ENCODE measurements at places on chromosomes 1 and 21. TPM values are rescaled to one million over a fixed set of nuclear protein-coding genes. Genes with fewer than 3 reads are reported as not detected.
A peak's percentile ranks its signal among the peaks of the same experiment; 100 is the strongest.

Gene GLIS1
- not detected for total RNA-seq

- no peaks in the 10 kb centered on the region for H3K4me1 ChIP-seq
- no peak overlapping the region for H3K27ac ChIP-seq
- DNase-seq, result no peak
These were observed 3.1 kb downstream of the KCNK1 start for GRCh38 chr1:233617025-233617424.

Gene SNIP1
- total RNA-seq, result 14.4 TPM

GRCh38 chr1:44489481-44489880 is 84.4 kb downstream of the RNF220 start:
- no peak overlapping the region for H3K4me3 ChIP-seq
- no peaks in the 10 kb centered on the region for H3K27me3 ChIP-seq
- DNase-seq, result no peak
- H3K4me1 ChIP-seq, result peaks cover 22% of the 10 kb centered on the region
- H3K36me3 ChIP-seq, result no peaks in the 10 kb centered on the region

DNA sequence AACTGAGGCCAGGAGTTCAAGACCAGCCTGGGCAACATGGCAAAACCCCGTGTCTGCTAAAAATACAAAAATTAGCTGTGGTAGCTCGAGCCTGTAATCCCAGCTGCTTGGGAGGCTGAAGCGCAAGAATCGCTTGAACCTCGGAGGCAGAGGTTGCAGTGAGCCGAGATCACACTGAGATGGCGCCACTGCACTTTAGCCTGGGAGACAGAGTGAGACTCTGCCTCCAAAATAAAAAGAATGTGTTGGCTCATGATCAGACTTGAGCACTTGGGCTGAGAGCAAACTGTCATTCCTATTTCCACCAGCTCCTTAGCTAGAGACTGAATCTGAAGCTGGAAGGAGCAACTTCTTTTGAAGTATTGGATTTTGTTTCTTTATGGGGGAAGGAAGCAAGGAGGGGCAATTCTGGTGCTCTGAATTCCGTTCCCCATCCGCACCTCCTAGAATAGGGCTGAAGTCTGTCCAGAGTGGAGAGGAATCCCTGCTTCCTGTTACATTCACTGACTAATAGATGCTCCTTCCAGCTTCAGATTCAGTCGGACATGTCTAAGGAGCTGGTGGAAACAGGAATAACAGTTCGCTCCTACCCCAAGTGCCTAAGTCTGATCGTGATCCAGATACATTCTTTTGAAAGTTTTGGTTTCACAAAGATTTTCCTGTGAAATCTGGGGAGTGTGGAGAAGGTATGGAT is 3.8 kb downstream of the ZNF672 start:
- peak overlapping the region; percentile 65 for H3K27ac ChIP-seq
- H3K36me3 ChIP-seq, result peaks cover 25% of the 10 kb centered on the region
- DNase-seq, result no peak
- H3K4me1 ChIP-seq, result peaks cover 25% of the 10 kb centered on the region
- H3K27me3 ChIP-seq, result no peaks in the 10 kb centered on the region

Gene WNT3A
- total RNA-seq, result not detected

Gene GJA9
- total RNA-seq, result not detected

DNA sequence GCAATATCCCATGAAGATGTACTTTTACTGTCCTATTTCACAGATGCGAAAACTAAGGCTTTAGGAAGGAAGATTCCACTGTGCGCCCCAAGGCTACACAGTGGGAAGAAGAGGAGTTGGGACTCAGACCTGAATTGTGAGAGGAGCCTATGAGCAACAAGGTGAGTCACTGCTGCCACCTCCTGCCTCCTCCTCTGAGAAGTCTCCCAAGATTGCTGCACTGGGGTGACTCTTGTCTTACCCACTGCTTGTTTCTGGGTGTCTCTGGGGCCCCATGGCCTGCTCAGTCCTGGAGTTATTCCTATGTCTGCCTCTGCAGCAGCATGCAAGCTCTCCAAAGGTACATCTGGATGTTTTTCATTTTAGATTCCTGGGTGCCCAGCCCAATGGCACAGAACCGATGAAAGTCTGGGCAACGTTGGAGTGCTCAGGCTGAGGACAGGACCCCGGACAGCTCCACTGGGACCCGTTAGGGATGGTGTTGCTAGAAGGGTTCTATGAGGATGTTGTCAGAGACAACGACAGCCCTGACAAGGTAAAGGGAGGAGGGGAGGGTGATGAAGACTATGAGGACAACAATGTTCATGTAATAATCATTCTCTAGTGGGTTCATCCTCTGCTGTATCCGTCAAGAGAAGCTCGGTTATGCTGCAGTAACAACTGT is 11.0 kb upstream of the C1QA start:
- peaks cover 3% of the 10 kb centered on the region for H3K27me3 ChIP-seq
- H3K36me3 ChIP-seq, result no peaks in the 10 kb centered on the region
- no peak for DNase-seq
- H3K4me3 ChIP-seq, result no peak overlapping the region

DNA sequence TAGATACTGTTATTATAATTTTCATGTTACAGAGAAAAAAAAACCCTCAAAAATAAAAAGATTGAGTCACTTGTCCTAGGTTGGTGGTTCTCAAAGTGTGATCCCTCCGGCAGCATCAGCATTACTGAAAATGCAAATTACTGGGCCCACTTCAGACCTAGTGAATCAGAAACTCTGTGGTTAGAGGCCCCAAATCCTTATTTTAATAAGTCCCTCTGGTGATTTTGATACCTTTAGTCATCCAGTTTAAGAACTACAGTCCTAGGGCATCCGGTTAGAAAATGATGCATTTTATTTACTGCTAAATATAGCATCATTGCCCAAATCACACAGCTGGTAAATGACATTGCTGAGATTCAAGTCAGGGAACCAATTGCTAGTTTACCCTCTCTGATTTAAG is 203.7 kb upstream of the RUNX1 start:
- no peak overlapping the region for H3K4me3 ChIP-seq
- no peak for DNase-seq
- H3K36me3 ChIP-seq, result no peaks in the 10 kb centered on the region
- peaks cover 14% of the 10 kb centered on the region for H3K4me1 ChIP-seq
- no peaks in the 10 kb centered on the region for H3K27me3 ChIP-seq
- H3K27ac ChIP-seq, result no peak overlapping the region

- no peak overlapping the region for H3K27ac ChIP-seq
- H3K36me3 ChIP-seq, result peaks cover 23% of the 10 kb centered on the region
- peaks cover 5% of the 10 kb centered on the region for H3K4me1 ChIP-seq
These were observed 13.0 kb downstream of the TM2D1 start for GRCh38 chr1:61711969-61712368.

Gene MYBPH
- not detected for total RNA-seq

Gene DCST1
- total RNA-seq, result not detected

DNA sequence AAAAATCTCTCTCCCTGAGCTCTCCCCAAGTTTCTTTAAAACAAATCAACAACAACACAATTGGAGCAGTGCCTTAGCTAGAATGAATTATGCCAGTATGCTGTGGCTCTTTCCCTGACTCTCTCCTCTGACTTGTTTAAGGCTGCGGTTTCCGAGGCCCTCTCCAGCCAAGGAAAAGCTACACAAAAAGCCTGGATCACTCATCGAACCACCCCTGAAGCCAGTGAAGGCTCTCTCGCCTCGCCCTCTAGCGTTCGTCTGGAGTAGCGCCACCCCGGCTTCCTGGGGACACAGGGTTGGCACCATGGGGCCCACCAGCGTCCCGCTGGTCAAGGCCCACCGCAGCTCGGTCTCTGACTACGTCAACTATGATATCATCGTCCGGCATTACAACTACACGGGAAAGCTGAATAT is 1.9 kb downstream of the S1PR1 start:
- H3K4me1 ChIP-seq, result peaks cover 12% of the 10 kb centered on the region
- no peaks in the 10 kb centered on the region for H3K27me3 ChIP-seq
- H3K36me3 ChIP-seq, result peaks cover 7% of the 10 kb centered on the region
- peak; percentile 52 for DNase-seq
- H3K4me3 ChIP-seq, result peak overlapping the region; percentile 82
- H3K27ac ChIP-seq, result no peak overlapping the region

DNA sequence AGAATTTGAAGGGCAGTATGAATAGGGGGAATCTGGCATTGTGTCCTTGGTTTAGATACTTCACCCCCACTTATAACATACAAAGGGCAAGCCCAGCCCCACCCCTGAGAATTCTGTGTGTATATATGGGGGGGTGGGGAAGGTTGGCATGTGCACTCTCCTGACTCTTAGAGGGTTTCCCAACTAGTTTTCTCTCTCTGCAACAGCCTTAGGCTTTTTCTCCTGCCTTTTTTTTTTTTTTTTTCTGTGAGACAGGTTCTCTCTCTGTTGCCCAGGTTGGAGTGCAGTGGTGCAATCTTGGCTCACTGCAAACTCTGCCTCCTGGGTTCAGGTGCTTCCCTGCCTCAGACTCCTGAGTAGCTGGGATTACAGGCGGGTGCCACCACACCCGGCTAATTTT is 2.9 kb upstream of the ZBED6 start:
- H3K36me3 ChIP-seq, result peaks cover 4% of the 10 kb centered on the region
- no peak for DNase-seq
- H3K4me1 ChIP-seq, result peaks cover 7% of the 10 kb centered on the region
- H3K4me3 ChIP-seq, result no peak overlapping the region
- H3K27me3 ChIP-seq, result no peaks in the 10 kb centered on the region

GRCh38 chr1:23558140-23558871 is 995 bp downstream of the ID3 start:
- peak overlapping the region; percentile 92 for H3K27ac ChIP-seq
- H3K4me1 ChIP-seq, result peaks cover 33% of the 10 kb centered on the region
- peak overlapping the region; percentile 95 for H3K4me3 ChIP-seq
- H3K27me3 ChIP-seq, result no peaks in the 10 kb centered on the region

Gene ITLN2
- total RNA-seq, result not detected

Gene ARTN
- not detected for total RNA-seq

Gene NPPA
- total RNA-seq, result not detected

Gene CCDC30
- not detected for total RNA-seq

Gene CD53
- total RNA-seq, result 18.7 TPM

Gene KPRP
- not detected for total RNA-seq

DNA sequence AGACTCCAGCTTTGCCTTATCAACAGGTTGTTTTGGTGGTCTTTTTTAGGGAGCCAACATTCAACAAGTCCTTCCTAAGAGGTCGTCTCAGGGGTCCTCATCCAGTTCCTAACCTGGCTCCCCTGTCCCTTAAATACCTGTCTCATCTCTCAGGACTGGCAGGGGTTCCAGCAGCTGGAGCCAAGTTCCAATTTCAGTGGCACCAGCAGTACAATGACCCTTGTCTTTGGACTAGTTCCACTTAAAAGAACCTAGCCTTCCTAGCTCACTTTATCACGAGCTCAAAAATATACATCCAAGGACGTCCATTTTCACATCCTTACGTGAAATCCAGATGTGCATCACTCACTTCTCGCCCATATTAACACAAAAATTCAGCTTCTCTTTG is 18.7 kb upstream of the TRAF3IP3 start:
- no peaks in the 10 kb centered on the region for H3K27me3 ChIP-seq
- H3K27ac ChIP-seq, result no peak overlapping the region
- no peaks in the 10 kb centered on the region for H3K36me3 ChIP-seq
- H3K4me1 ChIP-seq, result no peaks in the 10 kb centered on the region
- H3K4me3 ChIP-seq, result no peak overlapping the region
- no peak for DNase-seq

GRCh38 chr1:57089221-57089620 is 123.4 kb upstream of the C8B start:
- no peaks in the 10 kb centered on the region for H3K4me1 ChIP-seq
- DNase-seq, result no peak
- no peaks in the 10 kb centered on the region for H3K36me3 ChIP-seq
- H3K27ac ChIP-seq, result no peak overlapping the region
- H3K27me3 ChIP-seq, result no peaks in the 10 kb centered on the region

DNA sequence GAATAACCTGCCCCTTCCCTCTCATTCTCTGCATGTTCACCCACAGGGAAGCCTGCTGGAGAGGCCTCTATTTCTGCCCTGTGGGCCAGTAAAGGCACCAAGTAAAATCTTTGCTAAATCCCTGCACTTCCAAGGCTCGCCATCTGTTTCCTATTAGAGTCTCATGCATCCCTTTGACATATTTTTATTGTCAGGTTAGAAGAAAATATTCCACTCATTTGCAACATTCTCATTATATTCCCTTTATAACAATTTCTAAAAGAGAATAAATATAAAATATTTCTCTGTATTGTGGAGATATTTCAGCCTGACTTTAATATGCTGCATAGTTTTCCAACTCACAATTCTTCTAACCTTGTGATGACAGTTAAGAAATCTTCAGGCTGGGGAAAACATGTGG is 340.4 kb upstream of the VAMP3 start:
- H3K4me3 ChIP-seq, result no peak overlapping the region
- H3K27ac ChIP-seq, result no peak overlapping the region
- no peaks in the 10 kb centered on the region for H3K4me1 ChIP-seq
- H3K36me3 ChIP-seq, result no peaks in the 10 kb centered on the region
- DNase-seq, result no peak
- H3K27me3 ChIP-seq, result no peaks in the 10 kb centered on the region

- DNase-seq, result no peak
- no peaks in the 10 kb centered on the region for H3K27me3 ChIP-seq
- no peaks in the 10 kb centered on the region for H3K4me1 ChIP-seq
These were observed 15.3 kb downstream of the SPATA46 start for GRCh38 chr1:162361349-162361748.

Gene IFI6
- total RNA-seq, result 238 TPM

- no peaks in the 10 kb centered on the region for H3K27me3 ChIP-seq
- no peaks in the 10 kb centered on the region for H3K4me1 ChIP-seq
- DNase-seq, result no peak
- H3K4me3 ChIP-seq, result no peak overlapping the region
- no peak overlapping the region for H3K27ac ChIP-seq
- no peaks in the 10 kb centered on the region for H3K36me3 ChIP-seq
These were observed 317.2 kb upstream of the C1orf87 start for GRCh38 chr1:60390593-60391282.

GRCh38 chr1:182283746-182284544 is 107.6 kb downstream of the GLUL start:
- DNase-seq, result no peak
- no peak overlapping the region for H3K27ac ChIP-seq
- no peak overlapping the region for H3K4me3 ChIP-seq
- H3K4me1 ChIP-seq, result peaks cover 6% of the 10 kb centered on the region
- H3K27me3 ChIP-seq, result no peaks in the 10 kb centered on the region

Gene ELAPOR1
- total RNA-seq, result not detected

Gene INSRR
- 2.9 TPM for total RNA-seq

Gene HMCN1
- total RNA-seq, result 61.7 TPM

DNA sequence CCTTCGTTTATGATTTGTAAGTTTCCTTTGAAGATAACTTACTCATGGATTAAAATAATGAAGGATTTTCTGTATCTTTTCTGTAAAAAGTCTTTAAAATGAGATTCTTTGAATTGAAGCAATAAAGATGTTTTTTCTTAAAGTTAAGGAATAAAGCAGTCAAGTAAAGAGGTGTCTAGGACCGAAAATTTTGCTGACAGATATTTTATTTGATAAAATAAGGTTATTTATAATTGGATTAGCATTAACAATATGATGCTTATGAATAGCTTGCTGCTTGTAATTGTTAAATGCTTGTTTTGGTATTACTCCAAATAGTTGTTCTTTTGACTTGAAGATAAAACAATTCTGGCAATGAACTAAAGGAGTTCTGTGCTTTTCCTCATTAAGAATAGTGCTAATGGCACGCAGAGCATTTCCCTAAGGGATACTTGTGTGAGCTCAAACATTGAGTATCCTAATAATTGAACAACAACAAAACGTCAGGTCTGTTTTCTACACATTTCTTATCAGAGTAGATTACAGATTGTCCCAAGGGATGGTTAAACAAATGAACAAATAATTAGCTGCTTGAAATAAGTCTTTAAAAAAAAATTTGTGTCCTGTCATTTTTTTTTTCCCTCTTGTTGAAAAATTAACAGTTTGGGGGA is 16.6 kb downstream of the TSNAX start:
- no peak overlapping the region for H3K4me3 ChIP-seq
- no peaks in the 10 kb centered on the region for H3K4me1 ChIP-seq
- no peaks in the 10 kb centered on the region for H3K27me3 ChIP-seq
- H3K27ac ChIP-seq, result no peak overlapping the region
